ENCODE measurements at places on chromosomes 6 and 20. TPM values are rescaled to one million over a fixed set of nuclear protein-coding genes. Genes with fewer than 3 reads are reported as not detected.

ENPP5 gene
- 11.5 TPM for total RNA-seq

- no peaks in the 10 kb centered on the region for H3K27me3 ChIP-seq
- H3K36me3 ChIP-seq = no peaks in the 10 kb centered on the region
- DNase-seq = no peak
- H3K4me1 ChIP-seq = peaks cover 5% of the 10 kb centered on the region
- H3K4me3 ChIP-seq = no peak overlapping the region
These were observed 44.8 kb downstream of the FGD2 start for GRCh38 chr6:37050045-37050853.

- H3K4me1 ChIP-seq = peaks cover 38% of the 10 kb centered on the region
- no peaks in the 10 kb centered on the region for H3K36me3 ChIP-seq
- H3K4me3 ChIP-seq = no peak overlapping the region
- no peaks in the 10 kb centered on the region for H3K27me3 ChIP-seq
- peak overlapping the region; percentile 98 for H3K27ac ChIP-seq
These were observed 18.9 kb downstream of the MANBAL start for GRCh38 chr20:37308086-37309050.

DNA sequence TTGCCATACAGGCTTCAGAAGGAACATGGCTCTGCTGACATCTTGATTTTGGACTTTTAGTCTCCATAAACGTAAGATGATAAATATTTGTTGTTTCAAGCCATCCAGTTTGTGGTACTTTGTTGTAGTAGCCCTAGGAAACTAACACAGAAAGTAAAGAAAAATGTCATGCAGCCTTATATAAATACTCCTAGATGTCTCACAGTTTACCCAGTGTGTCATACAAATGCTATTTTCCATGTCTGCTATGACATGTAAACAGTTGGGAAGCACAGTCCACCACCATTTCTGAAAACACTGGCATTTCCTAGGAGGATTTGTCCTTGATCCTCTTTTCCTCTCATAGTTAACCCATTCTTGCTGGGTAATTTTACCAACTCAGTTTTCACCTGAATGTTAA, 30.6 kb upstream of the ME1 start:
- H3K36me3 ChIP-seq = no peaks in the 10 kb centered on the region
- DNase-seq = no peak
- H3K4me3 ChIP-seq = no peak overlapping the region
- H3K27ac ChIP-seq = peak overlapping the region; percentile 85
- no peaks in the 10 kb centered on the region for H3K27me3 ChIP-seq

- H3K36me3 ChIP-seq = peaks cover 4% of the 10 kb centered on the region
- no peaks in the 10 kb centered on the region for H3K27me3 ChIP-seq
- DNase-seq = no peak
- H3K4me1 ChIP-seq = peaks cover 37% of the 10 kb centered on the region
- H3K4me3 ChIP-seq = no peak overlapping the region
These were observed 16.1 kb downstream of the SRSF3 start for GRCh38 chr6:36610041-36610955.

DNA sequence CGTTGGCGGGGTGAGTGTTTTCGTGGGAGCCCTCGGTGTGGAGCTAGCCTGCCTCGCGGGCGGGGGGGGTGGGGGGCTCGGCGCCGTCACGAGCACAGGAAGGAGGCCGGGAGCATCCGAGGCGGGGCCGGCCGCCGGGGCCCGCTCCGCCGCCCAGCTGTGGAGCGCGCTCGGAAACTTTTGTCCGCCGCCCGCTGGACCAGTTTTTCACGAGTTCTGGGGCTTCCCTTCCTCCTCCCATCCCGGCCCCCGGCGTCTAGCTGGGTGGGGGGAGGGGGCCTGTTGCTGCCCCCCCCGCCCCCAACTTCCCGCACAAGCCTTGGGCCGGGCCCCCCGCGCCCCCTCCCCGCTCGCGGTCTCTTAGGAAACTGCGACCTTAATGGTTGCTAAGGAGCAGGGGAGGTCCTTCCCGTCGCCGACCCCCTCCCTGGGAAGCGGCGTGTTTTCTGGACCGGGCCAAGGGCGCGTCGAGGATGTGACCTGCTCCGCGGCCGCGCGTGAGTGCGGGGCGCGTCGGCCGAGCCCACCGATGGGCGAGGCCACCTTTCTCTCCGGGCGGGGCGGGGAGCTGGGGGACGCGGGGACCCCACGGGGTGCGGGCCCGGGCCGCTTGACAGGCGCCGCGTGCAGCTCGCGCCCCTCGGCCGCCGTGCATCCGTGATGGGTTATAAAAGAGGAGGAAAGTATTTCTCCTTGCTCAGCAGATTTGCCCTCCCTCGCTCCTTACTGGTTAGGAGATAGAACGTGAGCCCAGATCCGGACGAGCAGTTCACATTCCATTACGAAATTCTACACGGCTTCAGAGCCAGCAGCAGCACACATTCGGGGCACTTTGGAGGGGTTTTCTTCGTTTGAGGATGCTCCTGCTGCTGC, 1.4 kb downstream of the RREB1 start:
- H3K27me3 ChIP-seq = no peaks in the 10 kb centered on the region

DNA sequence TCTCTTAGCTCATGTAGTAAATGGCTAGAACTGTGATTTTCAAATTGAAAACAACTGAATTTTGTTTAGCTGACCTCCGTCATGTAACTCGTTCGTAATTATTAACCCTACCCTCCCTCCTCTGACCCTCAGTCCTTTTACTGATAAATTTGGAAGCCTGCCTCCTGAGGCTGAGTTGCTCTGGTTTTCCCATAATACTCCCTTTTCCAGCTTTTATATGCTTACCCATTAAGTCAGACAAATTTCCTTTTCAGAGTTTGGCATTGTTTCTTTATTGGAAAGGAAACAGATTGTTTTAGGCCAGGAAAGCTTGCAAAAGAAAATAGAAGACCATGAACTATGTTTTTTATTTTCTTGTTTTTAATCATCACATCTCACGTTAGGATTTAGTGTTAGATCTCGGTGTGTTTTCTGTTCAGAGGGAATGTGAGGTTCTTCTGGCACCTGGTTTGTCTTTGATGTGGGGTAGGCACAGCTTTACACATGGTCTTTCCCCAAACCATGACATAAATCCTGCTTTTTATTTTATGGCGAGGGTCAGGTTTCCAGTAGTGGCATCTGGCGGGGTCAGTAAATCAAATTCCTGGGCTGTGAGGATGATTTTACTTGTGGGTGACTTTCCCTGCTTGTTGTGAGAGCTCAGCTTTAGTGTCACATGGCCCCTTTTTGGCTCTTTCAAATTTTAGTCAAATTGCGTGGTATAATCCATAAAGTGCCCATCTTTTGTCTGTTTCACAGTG, 24.5 kb downstream of the PLCB4 start:
- H3K36me3 ChIP-seq = no peaks in the 10 kb centered on the region
- H3K4me3 ChIP-seq = no peak overlapping the region
- H3K27ac ChIP-seq = no peak overlapping the region
- no peak for DNase-seq
- no peaks in the 10 kb centered on the region for H3K27me3 ChIP-seq
- no peaks in the 10 kb centered on the region for H3K4me1 ChIP-seq

GRCh38 chr6:113564371-113565171, 292.6 kb upstream of the MARCKS start:
- DNase-seq = peak; percentile 77
- peak overlapping the region; percentile 73 for H3K27ac ChIP-seq
- H3K36me3 ChIP-seq = no peaks in the 10 kb centered on the region
- H3K27me3 ChIP-seq = no peaks in the 10 kb centered on the region
- H3K4me3 ChIP-seq = no peak overlapping the region

- no peak overlapping the region for H3K4me3 ChIP-seq
- no peak overlapping the region for H3K27ac ChIP-seq
- no peaks in the 10 kb centered on the region for H3K27me3 ChIP-seq
- DNase-seq = no peak
- H3K36me3 ChIP-seq = no peaks in the 10 kb centered on the region
- H3K4me1 ChIP-seq = no peaks in the 10 kb centered on the region
These were observed 756.5 kb upstream of the DEFB115 start for GRCh38 chr20:30500829-30501440.

- H3K4me1 ChIP-seq = no peaks in the 10 kb centered on the region
- DNase-seq = no peak
- H3K4me3 ChIP-seq = no peak overlapping the region
- H3K36me3 ChIP-seq = no peaks in the 10 kb centered on the region
These were observed 291.1 kb upstream of the BTBD3 start for GRCh38 chr20:11626551-11626950.

DNA sequence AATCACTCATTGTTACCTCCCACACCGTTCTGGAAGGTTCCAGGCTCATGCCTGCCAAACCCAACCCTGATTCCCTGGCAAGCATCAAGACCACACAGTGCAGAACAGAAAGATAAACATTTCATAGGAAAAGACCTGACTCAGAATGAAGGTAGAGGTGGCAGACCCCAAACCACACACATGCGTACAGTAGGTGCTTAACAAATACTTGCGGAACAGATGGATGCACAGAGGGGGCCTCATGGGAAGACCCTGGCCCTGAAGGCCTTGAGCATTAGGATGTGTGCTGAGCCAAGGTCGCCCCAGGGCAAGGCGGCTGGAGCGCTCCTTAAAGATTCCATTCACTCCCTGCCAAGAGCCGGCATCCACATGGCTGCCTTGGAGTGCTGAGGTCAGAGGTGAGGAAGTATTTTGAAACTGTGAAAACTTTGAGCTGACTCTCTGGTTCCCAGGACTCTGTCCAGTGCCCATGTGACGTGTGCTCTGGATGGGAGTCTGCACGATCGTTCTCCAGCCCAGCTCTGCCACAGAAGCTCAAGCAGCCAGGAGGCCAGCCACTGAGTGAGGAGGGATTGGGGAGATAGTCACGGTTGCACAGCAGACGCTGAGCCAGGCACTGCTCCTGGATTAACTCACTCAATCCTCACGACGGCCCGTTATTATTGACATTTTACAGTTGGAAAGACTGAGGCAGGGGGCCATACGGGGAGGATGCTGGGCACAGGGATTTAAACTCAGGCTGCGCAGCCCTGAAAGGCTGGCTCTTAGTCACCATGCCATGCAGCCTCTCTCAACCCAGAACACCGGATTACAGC, 65.5 kb upstream of the AFDN start:
- no peaks in the 10 kb centered on the region for H3K36me3 ChIP-seq
- no peak overlapping the region for H3K4me3 ChIP-seq
- H3K27me3 ChIP-seq = no peaks in the 10 kb centered on the region
- H3K27ac ChIP-seq = peak overlapping the region; percentile 81
- DNase-seq = peak; percentile 69

GRCh38 chr6:167056370-167056769, 57.2 kb downstream of the CEP43 start:
- DNase-seq = no peak
- H3K36me3 ChIP-seq = no peaks in the 10 kb centered on the region
- H3K27ac ChIP-seq = no peak overlapping the region

DNA sequence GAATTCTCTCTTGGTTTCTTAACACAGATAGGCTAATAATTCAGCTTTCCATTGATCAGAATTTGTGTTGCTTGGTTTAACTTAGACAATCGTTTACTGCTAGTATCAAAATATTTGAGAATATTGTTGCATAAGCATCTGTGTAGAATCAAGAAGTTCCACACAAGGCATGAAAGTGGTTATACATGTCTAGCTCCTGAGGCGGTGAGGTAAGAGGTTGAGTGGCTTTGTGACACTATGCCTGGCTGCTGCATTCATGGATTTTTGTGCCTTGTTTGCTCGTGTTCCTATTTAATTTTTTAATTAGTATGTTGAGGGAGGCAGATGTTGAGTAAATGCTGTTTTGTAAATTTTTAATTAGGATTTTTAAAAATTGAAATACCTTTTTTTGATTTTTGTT, 10.2 kb downstream of the PKIB start:
- no peak for DNase-seq
- peaks cover 5% of the 10 kb centered on the region for H3K4me1 ChIP-seq
- no peak overlapping the region for H3K27ac ChIP-seq
- no peak overlapping the region for H3K4me3 ChIP-seq

All from hepatocyte (in vitro differentiated cells).